Amygdala (tissue), 56 donors: ENCODE measurements at places on chromosomes 11 and 22.

DNA sequence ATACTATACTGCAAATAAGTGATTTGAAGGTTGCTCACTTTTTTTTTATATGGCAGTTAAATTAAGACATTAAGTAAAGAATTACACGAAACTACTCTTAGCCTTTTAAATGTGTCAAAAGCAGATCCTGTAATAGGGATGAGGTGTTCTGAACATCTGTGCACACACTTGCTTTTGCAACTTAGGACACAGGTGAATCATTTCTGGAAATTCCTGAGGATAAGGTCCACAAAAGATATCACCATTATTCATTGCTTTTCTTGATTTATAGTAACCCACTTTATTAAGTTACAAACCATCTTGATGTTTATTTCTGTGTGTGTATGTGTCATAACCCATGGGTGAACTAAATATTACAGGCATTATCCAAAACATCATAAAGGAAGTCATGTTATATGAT, 55.9 kb downstream of the SLC5A12 start:
- DNase-seq, result no peak

GRCh38 chr11:45538363-45538762, 127.1 kb downstream of the CHST1 start:
- peak; percentile 23 for DNase-seq

DNA sequence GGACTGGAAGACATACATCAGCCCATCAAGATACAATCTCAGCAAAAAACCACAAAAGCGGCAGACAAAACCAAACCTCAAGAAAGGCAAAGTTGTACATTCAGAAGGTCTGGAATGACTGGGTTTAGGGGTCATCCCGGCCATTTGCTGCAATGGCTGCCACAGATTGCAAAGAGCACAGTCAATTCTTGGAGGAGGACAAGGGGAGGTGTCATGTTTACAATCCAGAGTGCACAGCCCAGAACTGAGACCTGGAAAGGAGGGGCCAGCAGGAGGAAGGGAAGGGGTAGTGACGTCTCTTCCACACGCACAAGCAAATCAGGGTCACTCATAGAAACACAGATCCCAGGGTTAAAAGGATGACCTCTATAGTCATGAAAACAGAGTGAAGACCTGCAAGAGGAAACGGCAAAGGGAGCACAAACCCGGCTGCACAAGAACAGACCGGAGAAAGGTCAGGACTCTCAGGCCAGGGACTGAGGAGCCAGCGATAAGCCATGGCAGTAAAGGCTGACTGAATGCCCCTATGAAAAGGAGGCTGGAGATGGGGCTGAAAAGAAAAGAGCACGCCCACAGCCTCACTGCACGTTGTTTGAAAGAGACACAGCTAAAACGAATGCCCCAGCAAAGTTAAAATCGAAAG, 18.2 kb upstream of the MUC5AC start:
- DNase-seq, result no peak

DNA sequence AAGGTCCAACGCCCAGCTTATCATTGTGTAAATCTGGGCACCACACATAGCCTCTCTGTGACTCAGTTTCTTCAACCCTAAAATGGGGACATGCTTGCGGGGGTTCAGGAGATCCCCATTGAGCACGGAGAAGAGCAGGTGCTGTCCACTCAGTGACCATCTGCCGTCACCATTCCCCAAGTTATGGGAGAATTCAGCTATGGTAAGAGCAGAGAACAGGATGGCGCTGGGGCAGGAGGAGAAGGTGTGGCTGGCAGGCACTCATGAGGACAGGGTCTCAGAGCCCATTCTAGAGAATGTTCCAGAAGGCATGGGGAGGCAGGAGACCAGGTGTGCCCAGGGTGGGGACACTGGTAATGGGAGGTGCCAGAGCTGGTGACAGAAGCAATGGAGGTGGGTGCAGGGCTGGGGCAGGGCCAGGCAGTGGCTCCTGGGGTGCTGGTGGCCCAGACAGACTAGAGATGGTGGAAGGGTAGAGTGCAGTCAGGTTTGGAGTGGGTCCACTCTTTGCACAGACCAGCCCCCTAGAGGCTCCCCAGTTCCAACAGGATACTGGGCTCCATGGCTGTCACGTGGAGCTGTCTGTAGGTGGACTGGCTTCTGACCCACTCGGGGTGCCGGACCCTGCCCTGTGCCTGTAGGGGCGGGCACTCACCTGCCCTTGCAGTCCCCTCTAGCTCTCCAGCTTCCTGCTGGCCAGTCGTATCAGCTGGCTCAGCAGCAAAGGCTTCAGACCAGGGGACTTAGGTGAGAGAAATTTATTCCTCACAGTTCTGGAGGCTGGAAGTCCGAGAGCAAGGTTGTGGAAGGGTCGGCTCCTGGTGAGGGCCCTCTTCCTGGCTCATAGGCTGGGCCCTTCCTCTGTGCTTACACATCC, 84.7 kb downstream of the CDKN1C start:
- no peak for DNase-seq

- DNase-seq, result peak; percentile 73
Measured at GRCh38 chr11:95150956-95151684, 61.5 kb downstream of the ENDOD1 start.

- no peak for DNase-seq
Measured at GRCh38 chr11:2425506-2425905, 18.8 kb downstream of the TRPM5 start.

DNA sequence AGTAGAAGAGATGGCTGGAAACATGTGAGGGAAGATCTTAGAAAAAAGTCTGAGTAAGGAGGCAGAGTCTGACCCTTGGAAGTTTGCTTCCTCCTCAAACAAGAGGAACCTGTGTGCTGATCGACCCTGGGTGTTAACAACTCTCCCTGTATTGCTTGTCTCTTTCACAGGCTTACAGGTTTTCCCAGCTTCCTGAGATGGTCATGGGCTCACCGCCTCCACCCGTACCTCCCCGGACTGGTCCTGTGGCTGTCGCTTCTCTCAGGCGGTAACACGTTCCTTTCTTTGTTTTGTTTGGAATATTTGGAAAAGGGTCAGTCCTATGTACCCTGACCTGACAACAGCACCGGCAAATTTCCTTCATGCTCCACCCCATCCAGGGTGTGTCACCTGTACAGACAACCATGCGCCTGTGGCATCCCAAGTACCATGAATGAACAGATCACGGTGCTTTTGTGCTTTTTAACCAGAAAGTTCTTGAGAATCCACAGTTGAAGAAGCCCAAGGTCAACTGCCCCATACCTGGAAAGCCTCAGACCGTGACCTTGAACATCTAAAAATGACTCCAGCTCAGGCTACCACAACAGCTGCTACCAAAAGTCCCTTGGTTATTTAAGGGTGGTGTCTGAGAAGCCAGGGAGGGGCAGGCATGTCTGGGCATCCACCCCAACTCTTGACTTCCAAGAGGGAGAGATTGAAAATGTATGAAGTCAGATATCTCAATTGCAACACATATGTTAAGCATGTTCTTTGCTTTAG, 44.6 kb downstream of the C11orf91 start:
- no peak for DNase-seq

DNA sequence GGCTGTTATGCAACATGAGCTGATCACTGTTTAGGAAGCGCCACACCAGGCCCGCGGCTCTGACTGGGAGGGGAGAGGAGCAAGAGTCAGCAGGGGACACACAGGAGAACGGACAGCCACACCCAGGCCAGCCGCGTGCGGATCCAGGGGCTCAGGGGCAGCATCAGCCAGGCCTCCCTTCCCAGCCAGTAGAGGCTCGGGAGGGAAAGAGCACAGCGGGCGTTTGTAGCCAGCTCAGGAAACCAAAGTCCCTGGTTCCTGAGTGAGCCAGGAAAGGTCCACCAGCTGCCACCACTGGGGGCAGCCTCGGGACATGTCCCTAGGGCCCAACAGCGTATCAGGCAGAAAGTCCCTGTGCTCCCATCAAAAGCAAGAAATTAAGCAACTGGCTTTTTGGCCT, 71.8 kb upstream of the PITPNB start:
- no peak for DNase-seq

GRCh38 chr11:15764948-15765347, 591.4 kb downstream of the SOX6 start:
- DNase-seq, result no peak

GRCh38 chr11:3834664-3835461, 5.9 kb downstream of the RHOG start:
- no peak for DNase-seq

DNA sequence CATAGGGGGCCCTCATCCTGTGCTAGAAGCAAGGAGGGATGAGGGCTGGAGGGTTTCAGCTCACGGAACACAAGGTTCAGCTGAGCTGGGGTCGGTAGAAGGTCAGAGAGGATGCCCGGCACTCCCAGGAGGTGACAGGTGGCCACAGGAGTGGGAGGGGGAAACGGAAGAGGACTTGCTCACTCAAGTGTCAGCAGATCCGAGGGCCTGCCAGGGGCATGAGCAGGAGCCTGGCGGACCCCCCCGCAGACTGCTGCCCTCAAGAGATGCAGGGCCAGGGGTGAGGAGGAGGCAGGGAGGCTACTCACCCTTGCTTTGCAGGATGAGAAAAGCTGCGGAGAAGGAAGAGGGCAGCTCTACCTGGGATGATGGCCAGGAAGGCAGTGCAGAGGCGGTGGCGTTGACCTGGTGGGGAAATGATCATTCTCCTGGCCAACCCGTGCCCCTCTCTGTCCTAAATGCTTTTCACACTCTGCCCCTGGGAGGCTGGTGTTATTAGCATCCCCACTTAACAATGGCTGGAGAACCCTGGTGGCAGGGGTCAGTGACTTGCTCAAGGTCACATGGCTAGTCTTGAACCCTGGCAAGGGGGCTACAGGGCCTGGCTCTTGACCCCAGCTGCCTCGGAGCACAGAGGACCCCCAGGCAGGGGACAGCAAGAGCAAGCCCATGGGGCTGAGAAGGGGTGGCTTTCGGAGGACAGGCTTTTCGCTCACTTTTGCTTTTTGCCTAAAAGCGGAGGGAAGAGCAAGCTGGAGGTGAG, 30.1 kb upstream of the CSNK1E start:
- DNase-seq, result no peak

GRCh38 chr22:30336752-30337460, 10.2 kb upstream of the TBC1D10A start:
- DNase-seq, result no peak

GRCh38 chr11:65710421-65710820, 1.6 kb upstream of the KAT5 start:
- DNase-seq, result no peak

DNA sequence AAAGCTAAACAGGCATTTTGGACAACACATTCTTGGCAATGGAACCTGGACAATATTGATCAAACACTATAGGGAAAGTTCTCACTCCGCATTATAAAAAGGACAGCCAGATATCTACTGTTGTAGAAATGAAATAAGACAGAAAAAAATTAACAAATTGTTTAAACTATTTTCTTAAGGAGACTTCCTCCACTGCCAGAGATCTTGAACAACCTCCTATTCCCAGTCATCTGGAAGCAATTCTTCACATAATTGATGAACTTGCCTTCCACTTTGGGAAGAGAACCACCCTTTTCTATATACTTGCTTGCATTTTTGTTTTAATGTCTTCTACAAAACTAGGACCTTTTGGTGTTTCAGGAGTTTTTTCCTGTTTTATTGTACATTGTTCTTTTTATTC, 216.1 kb downstream of the CASP12 start:
- no peak for DNase-seq

DNA sequence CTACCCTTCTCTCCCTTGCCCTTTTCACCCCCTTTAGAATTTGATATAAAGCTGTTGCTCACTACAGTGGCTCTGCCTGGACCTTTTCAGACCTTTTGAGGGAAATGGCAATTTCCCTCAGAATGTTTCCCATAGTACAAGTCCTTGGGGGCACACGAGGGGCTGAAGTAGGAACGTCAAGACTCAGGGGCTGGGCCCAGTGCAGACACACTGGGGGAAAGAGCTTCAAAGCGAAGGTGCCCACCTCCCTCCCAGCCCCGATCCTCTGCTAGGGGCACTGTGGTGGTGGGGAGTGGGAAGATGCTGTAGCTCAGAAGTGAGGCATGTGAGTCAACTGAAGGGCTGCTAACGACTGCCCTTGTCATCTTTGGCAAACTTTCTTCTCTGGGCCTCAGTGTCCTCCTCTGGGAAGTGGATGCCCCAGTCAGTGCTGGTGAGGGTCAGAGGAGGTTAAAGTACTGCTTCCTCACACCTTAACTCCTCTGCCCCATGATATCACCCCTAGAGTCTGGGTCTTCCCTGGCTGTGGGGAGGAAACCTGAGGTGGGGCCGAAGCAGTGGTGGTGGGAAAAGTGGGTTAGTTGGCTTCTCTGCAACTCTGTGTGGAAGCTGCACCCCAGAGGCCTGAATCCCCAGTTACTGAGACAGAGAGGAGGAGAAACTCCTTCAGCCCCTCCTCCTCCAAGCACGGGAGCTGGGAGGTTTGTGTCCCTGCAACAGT, 425.3 kb upstream of the B3GAT1 start:
- DNase-seq, result no peak

DNA sequence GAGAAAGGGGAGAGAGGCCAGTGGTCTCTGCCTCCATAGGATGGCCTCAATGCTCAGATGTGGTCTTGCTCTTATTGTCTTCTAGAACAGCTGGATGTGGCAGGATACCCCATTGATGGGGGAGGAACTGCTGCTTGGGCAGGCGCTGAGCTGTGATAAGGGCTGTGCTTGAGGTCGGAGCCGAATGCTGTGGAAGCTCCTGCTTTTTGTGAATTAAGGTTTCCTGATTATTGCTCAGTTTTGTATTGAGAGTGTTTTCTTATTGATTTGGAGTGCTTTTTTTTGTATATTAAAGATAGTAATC, 57.2 kb downstream of the CABIN1 start:
- no peak for DNase-seq

GRCh38 chr11:44475114-44475686, 90.3 kb upstream of the CD82 start:
- DNase-seq, result no peak

- DNase-seq, result no peak
Measured at GRCh38 chr11:119641983-119642745, 86.8 kb downstream of the NECTIN1 start.

DNA sequence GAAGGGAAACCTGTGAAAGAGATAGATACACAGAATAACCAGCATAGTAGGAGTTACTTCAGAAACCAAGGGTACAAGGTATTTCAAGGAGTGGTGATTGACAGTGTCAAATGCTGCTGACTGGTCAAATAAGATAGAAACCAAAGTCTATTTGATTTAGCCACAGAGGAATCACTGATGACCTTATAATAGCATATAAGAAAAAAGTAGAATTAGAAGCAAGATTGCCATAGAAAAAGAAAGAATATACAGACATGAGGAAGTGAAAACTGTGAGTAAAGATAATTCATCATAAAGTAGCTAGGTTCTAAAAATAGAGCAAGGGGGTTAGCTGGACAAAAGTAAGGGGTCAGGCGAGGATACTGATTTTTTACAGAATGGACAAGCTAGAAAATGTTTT, 14.2 kb downstream of the ZBTB44 start:
- no peak for DNase-seq

DNA sequence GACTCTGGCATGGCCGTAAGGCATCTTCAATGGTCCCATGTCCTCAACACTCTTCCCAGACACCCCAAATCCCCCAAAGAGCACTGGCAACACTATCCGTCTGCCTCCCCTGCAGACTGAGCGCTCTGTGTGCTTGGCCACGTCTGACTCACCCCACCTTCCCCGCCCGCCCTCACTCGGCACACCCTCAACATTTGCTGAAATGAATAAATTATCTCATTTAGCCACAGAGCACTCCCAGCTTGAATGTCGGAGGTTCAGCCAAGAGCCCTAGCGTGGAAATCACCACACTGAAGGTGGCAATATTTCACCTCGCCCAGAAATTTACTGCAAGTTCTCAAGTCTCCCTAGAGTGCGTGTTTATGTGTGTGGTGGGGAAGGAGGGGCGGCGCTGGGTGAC, 46.6 kb upstream of the TCF20 start:
- DNase-seq, result no peak
